Stimulated activated CD4-positive, alpha-beta T cell treated with anti-CD3 and anti-CD28 coated beads, Interleukin-4, amount 100 ng/mL, for 24 hours (primary cell): ENCODE measurements at places on chromosomes 16 and 17.

DNA sequence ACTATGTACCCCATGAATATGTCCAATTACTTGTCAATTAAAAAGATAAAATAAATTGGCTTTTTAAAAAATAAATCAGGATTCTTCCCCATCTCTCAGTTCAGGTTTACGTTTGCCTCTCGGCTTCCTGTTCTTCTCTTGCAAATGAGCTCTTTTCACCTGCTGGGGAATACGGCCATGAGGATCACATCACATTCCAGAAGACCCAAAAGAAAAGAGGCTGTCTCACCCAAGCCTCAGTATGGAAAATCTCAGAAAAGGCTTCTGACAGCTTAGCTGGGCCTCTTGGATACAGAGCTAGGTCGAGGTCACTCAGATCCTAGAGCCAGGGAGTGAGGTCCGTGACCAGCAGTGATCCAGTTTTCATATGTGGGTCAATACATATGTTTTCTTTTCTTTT is 171.2 kb upstream of the SDK2 start:
- DNase-seq: no peak

DNA sequence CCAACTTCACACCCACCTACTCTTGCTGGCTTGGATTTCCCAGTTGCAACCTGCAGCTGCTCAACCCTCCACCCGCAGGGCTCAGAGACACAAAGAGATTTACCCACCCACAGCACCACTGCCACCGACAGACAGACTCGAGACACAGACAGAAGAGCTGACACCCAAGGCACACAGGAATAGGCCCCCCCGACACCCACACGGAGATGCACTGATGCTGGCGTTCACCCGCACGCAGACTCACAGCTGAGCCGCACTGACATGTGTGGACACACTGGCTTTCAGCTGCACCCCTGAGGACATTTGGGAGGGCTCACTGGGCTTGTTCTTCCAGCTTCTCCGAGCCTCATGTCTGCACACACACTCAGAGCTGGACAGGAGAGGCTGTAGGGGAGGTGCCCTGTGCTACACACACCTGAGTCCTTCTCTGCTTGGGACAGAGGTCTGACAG is 8.2 kb downstream of the STX1B start:
- no peak for DNase-seq

DNA sequence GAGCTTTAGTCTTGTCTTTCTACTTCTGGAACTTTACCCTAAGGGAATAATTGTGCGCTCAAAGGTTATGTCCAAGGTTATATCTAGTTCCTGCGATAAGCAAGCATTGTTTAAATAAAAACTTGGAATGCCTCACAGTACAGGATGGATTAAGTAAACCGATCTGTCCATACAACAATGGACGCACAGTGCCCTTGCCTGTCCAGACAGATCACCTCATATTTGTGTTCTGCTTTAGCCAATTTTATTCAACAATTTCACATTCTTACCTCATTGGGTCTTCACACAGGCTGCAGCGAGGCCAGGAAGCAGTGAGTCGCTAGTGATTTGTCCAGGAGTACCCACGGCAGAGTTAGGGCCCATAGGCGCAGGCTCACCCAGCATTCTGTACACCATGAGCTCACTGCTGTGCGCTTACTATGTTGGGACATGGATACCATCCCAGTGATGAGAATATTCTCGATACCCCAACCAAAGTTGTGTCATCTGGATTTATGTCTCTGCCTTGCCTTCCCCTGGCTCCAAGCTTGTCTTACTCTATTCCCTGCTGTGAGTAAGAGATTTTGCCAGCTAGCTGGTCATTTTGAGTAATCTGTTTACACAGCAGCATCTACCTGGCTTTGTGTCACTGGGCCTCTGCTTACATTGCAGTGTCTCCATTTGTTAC is 39.8 kb downstream of the USP43 start:
- DNase-seq: no peak

DNA sequence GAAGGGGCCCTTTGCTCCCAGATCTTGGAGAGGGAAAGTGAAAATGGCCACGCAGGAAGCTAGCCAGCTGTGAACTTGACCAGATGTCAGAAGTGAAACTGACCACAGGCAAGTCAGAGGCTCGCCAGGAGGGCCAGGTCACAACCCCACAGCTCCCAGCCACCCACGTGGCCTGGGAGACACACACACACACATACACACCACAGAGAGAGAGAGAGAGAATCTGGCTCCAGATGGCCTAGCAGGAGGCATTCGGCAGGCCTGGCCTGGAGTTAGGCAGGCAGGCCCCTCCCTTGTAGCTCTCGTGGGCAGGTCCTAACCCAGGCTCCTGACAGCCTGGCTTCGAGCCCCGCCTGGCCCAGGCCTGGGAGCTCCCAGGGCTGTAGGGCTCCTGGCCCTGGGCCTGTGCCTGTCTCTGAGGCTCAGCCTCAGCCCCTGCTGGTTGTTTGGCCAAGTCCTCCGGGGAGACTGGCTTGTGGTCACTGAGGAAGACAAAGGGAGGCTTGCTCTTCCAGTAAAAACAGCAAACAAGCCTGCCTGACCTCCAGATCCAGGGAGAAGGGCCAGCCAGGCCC is 20.2 kb downstream of the NGFR start:
- DNase-seq: no peak
